Type B pancreatic cell (in vitro differentiated cells): ENCODE measurements at places on chromosomes 16 and 17. TPM values are rescaled to one million over a fixed set of nuclear protein-coding genes. Genes with fewer than 3 reads are reported as not detected.

GRCh38 chr17:50790618-50791017, 23.3 kb upstream of the ANKRD40CL start:
- H3K4me1 ChIP-seq, result peaks cover 34% of the 10 kb centered on the region
- no peak for DNase-seq
- H3K27ac ChIP-seq, result peak overlapping the region; percentile 48
- H3K27me3 ChIP-seq, result no peaks in the 10 kb centered on the region

- H3K4me3 ChIP-seq, result no peak overlapping the region
- no peak for DNase-seq
- H3K27ac ChIP-seq, result peak overlapping the region; percentile 72
- H3K4me1 ChIP-seq, result peaks cover 9% of the 10 kb centered on the region
- H3K27me3 ChIP-seq, result no peaks in the 10 kb centered on the region
- peaks cover 24% of the 10 kb centered on the region for H3K36me3 ChIP-seq
Measured at GRCh38 chr17:1055751-1056645, 59.1 kb downstream of the TIMM22 start.

Gene TPSG1
- 0.43 TPM in 1 of 2 replicates, not detected in the other for total RNA-seq

Gene TM4SF5
- 5.3 and 9.6 TPM in 2 replicates for total RNA-seq

DNA sequence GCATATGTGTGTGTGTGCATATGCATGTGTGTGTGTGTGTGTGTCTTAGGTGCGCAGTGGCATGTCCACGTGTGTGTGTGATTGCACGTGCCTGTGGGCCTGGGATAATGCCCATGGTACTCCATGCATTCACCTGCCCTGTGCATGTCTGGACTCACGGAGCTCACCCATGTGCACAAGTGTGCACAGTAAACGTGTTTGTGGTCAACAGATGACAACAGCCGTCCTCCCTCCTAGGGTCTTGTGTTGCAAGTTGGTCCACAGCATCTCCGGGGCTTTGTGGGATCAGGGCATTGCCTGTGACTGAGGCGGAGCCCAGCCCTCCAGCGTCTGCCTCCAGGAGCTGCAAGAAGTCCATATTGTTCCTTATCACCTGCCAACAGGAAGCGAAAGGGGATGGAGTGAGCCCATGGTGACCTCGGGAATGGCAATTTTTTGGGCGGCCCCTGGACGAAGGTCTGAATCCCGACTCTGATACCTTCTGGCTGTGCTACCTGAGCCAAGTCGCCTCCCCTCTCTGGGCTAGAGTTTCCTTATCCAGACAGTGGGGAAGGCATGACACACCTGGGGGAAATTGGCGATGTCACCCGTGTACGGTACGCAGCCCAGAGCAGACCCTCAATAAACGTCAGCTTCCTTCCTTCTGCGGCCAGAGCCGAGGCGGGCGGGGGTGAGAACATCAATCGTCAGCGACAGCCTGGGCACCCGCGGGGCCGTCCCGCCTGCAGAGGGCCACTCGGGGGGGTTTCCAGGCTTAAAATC, 47.6 kb downstream of the IL21R start:
- peaks cover 3% of the 10 kb centered on the region for H3K27me3 ChIP-seq
- peak overlapping the region; percentile 34 for H3K27ac ChIP-seq
- H3K4me1 ChIP-seq, result peaks cover 13% of the 10 kb centered on the region
- no peak overlapping the region for H3K4me3 ChIP-seq
- no peak for DNase-seq
- no peaks in the 10 kb centered on the region for H3K36me3 ChIP-seq

GRCh38 chr16:53713403-53714204, 9.6 kb downstream of the FTO start:
- no peak overlapping the region for H3K27ac ChIP-seq
- no peak overlapping the region for H3K4me3 ChIP-seq
- DNase-seq, result no peak
- peaks cover 8% of the 10 kb centered on the region for H3K36me3 ChIP-seq
- no peaks in the 10 kb centered on the region for H3K27me3 ChIP-seq

DNA sequence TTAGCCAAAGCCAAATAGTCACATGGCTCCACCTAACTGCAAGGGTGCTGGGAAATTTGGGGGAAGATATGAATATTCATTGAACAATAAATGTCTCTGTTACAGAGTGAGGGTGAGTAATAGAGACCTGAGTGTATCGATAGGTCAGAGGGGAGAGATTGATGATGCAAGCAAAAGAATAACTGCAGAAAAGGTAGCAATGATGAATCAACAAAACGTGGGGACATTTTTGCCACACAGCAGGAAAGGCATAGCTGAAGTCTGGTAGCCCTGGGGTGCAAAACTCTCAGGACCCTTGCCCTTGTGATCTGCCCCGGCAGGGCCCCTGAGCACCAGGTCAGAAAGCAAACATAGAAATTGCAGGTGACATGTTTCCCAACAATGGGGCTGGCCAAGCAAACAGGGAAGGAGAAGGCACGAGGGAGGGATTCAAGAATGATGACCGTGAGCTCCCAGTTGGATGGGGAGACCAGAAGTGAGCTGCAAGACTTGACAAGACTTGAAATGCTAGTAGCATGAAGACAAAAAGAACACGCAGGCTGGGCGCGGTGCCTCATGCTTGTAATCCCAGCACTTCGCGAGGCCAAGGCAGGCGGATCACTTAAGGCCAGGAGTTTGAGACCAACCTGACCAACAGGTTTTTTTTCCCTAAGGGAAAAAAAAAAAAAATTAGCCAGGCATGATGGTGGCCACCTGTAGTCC, 12.7 kb upstream of the HERPUD1 start:
- DNase-seq, result no peak
- no peaks in the 10 kb centered on the region for H3K27me3 ChIP-seq
- peak overlapping the region; percentile 49 for H3K4me3 ChIP-seq
- peaks cover 37% of the 10 kb centered on the region for H3K4me1 ChIP-seq

DNA sequence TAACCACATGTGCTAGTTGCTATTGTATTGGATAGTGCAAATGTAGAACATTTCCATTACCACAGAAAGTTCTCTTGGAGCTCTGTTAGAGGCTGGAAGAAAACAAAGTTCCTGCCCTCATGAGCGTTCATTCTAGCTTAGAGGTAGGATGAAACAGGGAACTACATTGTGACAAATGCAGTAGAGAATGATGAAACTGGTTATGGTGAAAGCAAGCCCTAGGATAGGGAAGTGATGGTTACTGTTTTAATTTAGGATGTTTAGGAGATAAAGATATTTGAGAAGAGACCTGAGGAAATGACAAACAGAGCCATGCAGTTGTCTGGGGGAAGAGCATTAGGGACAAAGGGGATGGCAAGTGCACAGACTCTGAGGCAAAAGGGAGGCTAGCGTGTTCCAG, 50.7 kb downstream of the AATF start:
- H3K36me3 ChIP-seq, result peaks cover 74% of the 10 kb centered on the region
- no peaks in the 10 kb centered on the region for H3K4me1 ChIP-seq
- no peaks in the 10 kb centered on the region for H3K27me3 ChIP-seq
- no peak overlapping the region for H3K4me3 ChIP-seq

DNA sequence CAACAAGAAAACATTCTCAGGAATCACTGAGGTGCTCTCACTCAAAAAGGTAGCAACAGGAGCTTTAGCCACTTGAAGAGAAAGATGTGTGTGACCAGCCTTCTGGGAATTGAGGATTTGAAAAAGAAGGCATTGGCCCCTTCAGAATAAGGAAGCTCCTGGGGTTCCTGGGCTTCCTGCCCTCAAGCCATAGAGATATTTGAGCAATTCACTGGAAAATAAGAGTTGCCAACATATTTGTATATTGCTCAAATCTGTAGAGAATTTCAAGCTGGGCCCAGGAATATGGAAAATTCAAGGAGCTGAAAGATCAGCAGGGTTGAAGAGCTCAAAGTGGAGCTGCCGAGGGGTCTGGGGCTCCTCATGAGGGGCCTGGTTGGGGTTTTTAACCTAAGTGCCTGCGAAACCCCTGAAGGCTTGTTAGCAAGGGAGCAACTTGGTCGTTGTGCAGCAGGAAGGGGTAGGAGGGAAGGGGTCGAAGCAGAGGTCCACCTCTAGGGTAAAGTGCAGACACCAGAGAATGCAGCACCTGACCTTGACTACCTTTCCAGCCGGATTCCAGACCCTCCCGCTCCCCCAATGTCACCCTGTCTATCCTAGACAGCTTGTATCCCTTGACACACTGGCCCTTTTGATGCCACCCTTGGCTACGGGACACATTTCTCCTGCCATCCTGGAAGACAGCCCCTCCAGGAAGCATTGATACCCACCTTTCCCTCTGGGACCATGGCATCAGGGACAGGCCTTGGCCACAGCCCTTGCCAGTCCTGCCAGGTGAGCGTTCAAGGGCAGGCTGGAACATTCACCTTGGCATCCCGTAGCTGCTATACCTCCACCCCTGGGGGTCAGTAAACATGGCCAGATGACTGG, 67.6 kb upstream of the SREBF1 start:
- no peaks in the 10 kb centered on the region for H3K27me3 ChIP-seq
- no peak overlapping the region for H3K27ac ChIP-seq
- peaks cover 20% of the 10 kb centered on the region for H3K36me3 ChIP-seq
- peaks cover 25% of the 10 kb centered on the region for H3K4me1 ChIP-seq
- DNase-seq, result no peak

DNA sequence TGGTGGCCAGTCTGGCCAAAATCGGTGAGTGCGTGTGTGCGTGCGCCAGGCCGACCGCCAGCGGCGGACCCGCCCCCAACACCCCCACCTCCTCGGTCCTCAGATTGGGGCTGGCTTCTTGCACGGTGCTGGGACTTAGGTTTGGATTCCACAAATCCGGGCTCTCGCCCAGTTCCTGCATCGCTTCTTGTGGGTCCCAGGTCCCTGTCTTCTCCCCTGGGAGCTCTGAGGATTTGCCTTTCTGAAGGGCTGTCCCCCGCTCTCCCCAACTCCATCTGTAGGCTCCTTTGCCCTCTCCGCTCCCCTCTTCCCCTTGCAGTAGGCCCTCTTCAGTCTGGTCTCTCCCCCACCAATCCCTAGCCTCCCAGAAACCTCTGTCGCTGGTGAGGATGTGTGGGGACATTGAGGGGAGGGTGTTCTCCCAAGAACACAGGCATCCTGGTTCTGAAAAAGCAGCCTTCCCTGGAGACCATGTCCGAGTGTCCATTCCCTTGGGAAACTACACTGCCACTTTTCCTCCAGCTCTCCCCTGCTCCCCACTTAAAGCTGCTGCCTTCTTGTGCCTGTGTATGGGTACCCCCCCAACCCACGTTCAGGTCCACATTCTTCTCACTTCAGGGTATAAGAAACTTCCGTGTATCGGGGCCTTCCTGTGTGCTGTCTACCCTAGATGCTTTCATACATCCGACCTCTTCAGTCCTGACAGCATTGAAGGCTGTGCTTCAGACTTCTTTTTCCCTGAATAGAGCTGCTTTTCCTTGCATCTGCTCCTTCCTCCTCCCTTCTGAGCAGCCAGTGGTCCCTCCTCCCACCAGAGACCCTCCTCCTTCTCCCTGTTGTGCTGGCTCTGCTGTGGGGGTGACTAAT, 632 bp downstream of the SLC9A5 start:
- no peaks in the 10 kb centered on the region for H3K36me3 ChIP-seq
- no peak overlapping the region for H3K27ac ChIP-seq
- H3K4me3 ChIP-seq, result peak overlapping the region; percentile 87
- peaks cover 22% of the 10 kb centered on the region for H3K4me1 ChIP-seq
- DNase-seq, result no peak
- H3K27me3 ChIP-seq, result peaks cover 40% of the 10 kb centered on the region

- H3K27ac ChIP-seq, result no peak overlapping the region
- peaks cover 23% of the 10 kb centered on the region for H3K4me1 ChIP-seq
- peaks cover 25% of the 10 kb centered on the region for H3K27me3 ChIP-seq
- H3K36me3 ChIP-seq, result no peaks in the 10 kb centered on the region
- no peak for DNase-seq
Measured at GRCh38 chr17:10156948-10157607, 41.3 kb downstream of the GAS7 start.

Gene LRRC46
- total RNA-seq, result 0.64 and 2.8 TPM in 2 replicates

DNA sequence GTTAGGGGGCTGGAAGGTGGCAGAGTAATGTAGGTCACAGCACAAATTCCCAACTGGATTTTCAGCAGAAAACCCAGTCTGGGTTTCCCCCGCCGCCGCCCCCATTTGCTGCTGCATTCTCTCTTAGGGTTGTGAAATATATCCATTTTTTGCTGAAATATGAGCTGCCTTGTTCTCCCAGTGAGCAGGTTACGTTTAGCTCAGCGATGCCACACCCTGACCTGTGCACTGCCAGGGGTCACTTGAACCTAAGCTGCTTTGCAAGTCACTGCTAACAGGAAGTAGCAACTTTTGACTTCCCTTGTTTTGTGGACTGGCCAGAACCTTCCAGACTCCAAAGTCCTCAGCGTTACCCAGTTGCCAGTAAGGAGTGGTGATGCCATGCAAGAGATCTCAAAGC, 274.1 kb downstream of the CPPED1 start:
- no peak overlapping the region for H3K4me3 ChIP-seq
- no peaks in the 10 kb centered on the region for H3K27me3 ChIP-seq
- DNase-seq, result no peak
- H3K4me1 ChIP-seq, result peaks cover 18% of the 10 kb centered on the region
